Mesendoderm (in vitro differentiated cells): ENCODE measurements at places on chromosomes 6 and 20.
A peak's percentile ranks its signal among the peaks of the same experiment; 100 is the strongest.

DNA sequence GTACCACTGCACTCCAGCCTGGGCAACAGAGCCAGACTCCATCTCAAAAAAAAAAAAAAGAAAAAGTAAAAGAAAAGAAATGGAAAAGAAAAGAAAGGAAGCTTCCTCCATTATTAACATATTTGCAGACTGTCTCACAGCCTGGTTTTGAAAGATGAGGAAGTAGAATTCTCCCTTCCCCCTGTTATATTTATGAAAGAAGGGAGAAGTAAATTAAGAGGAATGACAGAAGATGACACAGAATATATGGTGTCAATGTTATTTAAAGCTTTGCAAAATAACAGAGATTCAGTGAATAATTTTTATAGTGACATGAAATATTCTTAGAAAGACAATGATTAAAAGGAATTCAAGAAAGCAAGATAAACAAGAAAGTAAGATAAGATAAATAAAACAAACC is 83.7 kb upstream of the PRSS16 start:
- DNase-seq, result no peak

- DNase-seq, result no peak
These were observed 49.3 kb downstream of the ELOVL4 start for GRCh38 chr6:79898076-79898475.

DNA sequence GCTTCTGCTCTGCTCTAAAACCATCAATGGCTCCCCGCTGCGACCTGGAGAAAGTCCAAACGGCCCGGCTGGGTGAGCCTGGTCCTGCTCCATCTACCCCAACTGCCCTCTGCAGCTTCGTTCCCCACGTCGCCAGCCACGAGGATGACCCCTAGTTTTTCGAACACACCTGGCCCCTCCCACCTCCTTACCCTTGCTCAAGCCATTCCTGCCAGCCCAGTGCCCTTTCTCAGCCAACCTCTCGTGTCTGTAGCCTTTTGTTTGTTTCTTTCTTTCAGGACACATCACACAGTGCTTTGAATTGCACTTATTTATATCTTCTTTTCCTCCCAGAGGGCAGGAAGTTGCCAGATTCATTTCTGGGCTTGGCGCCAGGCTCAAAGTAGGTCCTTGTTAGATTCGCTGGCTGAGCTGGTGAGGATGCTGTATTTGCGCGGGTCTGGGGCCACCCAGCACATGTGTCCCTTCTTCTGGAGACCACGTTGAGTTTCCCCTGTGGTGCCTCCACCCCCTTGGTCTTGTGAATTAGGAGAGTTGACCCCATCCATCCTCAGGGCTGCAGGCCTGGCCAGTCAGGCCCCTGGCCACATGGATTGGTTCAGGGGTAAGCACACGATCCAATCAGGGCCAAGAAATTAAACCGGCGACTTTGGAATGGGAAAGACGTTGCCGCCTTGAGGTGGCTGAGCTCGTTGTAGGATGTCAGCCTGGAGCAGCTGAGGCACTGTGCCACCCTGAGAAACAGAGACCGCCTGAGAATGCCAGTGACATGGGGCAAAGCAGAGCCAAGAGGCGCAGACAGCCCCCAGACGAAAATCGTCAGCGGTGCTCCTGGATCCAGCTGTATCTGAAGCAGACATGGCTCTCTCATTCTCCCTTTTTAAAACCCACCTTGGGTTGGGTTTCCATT is 156.0 kb downstream of the CEBPB start:
- no peak for DNase-seq

GRCh38 chr6:125598422-125598821 is 151.0 kb upstream of the HEY2 start:
- peak; percentile 20 for DNase-seq

- no peak for DNase-seq
These were observed 289 bp downstream of the FOXP4 start for GRCh38 chr6:41546475-41546865.

GRCh38 chr6:51350308-51350904 is 531.7 kb downstream of the TFAP2B start:
- no peak for DNase-seq

GRCh38 chr20:35306931-35307517 is 14.8 kb upstream of the FAM83C start:
- DNase-seq, result peak; percentile 85

DNA sequence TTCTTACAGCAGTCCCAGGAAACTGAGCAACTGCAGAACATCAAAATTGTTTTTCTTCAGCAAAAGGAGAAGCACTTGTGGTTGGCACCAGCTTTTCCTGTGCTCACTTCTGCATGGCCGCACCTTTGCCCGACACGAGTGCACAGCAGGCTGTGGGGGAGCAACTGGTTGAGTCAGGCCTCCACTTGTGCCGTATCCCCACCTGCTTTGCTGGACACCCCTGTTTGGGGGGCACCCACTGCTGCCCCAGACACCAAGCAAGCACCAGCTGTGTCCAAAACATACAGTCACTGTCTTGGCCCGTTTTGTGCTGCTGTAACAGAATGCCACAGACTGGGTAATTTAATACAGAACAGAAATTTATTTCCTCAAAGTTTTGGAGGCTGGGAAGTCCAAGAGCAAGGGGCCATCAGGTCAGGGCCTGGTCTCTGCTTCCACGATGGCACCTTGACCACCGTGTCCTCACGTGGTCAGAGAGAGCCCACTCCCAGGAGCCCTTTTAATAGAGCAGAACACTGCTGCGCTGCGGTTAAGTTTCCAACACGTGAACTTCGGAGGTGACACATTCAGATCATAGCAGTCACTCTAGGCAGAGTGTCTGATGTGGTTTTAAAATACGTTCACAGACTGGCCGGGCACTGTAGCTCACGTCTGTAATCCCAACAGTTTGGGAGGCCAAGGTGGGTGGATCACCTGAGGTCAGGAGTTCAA is 8.7 kb upstream of the GMEB2 start:
- DNase-seq, result no peak

DNA sequence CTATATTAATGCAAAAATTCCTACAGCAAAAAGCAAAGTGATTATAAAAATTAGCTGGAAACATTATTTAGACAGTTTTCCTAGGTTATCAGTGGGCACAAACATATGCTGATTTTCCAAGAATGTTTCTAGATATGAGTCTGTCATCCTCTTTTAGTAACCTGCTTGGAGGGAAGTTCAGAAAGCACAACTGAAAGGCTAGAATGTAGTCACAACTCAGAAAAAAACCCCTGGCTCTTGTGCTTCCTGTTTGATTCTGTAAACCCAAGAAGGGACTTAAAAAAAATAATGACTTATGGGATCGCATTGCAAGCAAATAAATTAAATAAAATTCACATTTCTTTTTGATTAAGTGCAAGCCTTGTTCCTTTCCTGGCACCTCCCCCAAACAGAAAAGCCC is 708.4 kb upstream of the EPHA7 start:
- DNase-seq, result no peak

DNA sequence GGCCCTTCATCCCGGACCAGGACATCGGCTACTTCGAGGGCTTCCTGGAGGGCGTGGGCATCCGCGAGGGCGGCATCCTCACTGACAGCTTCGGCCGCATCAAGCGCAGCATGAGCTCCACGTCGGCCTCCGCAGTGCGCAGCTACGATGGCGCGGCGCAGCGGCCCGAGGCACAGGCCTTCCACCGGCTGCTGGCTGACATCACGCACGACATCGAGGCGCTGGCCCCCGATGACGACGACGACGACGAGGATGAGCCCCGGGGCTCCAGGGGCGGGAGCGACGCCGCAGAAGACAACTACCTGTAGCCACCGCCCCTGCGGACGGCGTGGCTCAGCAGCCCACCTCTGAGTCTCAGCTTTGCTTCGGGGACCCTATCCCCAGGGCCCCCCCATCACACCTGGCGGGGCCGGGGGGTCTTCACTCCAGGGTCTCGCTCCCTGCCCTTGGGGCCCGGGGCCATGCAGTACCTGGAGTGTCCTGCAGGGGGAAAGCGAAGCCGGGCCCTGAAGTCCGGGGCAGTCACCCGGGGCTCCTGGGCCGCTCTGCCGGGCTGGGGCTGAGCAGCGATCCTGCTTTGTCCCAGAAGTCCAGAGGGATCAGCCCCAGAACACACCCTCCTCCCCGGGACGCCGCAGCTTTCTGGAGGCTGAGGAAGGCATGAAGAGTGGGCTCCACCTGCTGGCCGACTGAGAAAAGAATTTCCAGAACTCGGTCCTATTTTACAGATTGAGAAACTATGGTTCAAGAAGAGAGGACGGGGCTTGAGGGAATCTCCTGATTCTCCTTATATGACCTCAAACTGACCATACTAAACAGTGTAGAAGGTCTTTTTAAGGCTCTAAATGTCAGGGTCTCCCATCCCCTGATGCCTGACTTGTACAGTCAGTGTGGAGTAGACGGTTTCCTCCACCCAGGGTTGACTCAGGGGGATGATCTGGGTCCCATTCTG is 20.8 kb upstream of the HCK start:
- peak; percentile 98 for DNase-seq

- no peak for DNase-seq
These were observed 111.6 kb downstream of the MYLK4 start for GRCh38 chr6:2639167-2639566.

GRCh38 chr6:56025795-56026194 is 150.4 kb upstream of the BMP5 start:
- DNase-seq, result no peak

GRCh38 chr6:18457065-18457737 is 70.1 kb downstream of the RNF144B start:
- no peak for DNase-seq

DNA sequence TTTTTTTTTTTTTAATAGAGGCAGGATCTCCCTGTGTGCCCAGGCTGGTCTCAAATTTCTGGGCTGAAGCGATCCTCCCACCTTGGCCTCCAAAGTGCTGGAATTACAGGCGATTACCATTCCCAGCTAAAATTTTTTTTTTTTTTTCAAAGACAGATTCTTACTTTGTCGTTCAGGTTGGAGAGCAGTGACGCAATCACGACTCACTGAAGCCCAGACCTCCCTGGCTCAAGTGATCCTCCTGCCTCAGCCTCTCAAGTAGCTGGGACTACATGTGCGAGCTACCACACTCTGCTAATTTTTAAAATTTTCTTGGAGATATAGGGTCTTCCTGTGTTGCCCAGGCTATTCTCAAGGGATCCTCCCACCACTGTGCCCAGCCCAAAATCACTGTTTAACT is 58.0 kb upstream of the MYO6 start:
- peak; percentile 8 for DNase-seq

DNA sequence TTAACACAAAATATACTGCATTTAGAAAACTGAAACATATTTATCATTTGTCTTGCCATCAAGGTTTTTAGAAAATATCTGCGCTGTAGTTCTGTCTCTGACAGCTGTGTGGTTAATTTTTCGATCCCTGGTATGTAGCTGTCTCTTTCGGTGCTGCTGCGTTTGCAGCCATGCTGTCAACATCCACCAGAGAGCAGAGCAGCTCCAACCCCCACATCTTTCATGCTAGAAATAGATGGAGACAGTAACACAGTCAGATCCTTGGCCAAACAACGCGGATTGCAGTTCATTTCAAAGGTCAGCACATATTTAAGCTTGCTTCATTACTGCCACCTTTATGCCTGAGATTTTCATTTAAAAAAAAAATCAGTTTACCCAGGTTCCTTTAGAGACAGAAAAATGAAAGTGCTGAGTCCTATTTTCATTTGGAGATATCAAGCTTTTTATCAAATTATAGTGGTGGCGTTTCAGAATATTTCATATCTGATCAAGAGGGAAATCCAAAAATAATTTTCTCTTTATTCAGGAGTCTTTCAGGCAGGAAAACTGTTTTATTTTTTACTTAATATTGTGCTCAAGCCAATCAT is 157.7 kb upstream of the MMS22L start:
- DNase-seq, result peak; percentile 72

DNA sequence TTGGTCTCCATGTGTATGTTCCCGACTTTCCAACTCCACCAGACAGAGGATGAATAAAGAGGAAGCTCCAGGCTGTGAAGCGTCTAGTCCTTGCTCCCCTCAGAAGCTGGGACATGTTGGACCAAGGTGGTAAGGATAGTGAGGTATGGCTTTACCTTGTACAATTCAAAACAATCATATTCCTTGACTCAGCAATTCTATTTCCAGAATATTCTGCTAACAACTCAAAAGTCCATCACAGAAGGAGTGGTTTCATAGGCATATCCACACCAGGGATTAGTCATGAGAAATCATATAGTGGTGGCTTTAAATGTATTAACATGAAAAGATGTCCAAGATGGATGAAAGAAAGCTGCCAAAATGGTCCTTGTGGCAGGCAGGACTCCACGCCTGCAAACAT is 19.8 kb downstream of the FKBP1A start:
- no peak for DNase-seq

DNA sequence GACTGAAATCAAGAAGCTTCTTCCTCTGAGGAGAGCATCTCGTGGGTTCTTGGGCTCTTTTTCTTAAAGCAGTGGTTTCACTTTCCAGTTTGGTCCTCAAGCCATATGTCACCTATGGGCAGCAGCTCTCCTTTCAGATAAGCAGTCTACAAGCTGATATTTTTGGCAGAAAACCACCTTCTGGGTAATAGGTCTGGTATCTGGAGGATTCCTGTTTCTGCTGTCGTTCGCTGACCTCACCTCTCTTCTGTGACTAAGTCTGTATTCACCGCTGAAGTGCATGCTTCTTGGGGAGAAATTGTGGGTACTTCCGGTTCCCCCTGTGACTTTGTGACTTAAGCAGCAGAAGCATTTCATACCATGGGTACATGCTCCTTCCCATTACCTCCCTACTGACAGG is 193.6 kb downstream of the EDN1 start:
- no peak for DNase-seq

GRCh38 chr6:156886409-156886808 is 109.2 kb downstream of the ARID1B start:
- no peak for DNase-seq

- DNase-seq, result no peak
These were observed 514 bp downstream of the STMND1 start for GRCh38 chr6:17102258-17102870.

GRCh38 chr20:24407151-24407550 is 62.3 kb upstream of the SYNDIG1 start:
- DNase-seq, result no peak

GRCh38 chr20:54515793-54516628 is 40.6 kb downstream of the DOK5 start:
- no peak for DNase-seq

DNA sequence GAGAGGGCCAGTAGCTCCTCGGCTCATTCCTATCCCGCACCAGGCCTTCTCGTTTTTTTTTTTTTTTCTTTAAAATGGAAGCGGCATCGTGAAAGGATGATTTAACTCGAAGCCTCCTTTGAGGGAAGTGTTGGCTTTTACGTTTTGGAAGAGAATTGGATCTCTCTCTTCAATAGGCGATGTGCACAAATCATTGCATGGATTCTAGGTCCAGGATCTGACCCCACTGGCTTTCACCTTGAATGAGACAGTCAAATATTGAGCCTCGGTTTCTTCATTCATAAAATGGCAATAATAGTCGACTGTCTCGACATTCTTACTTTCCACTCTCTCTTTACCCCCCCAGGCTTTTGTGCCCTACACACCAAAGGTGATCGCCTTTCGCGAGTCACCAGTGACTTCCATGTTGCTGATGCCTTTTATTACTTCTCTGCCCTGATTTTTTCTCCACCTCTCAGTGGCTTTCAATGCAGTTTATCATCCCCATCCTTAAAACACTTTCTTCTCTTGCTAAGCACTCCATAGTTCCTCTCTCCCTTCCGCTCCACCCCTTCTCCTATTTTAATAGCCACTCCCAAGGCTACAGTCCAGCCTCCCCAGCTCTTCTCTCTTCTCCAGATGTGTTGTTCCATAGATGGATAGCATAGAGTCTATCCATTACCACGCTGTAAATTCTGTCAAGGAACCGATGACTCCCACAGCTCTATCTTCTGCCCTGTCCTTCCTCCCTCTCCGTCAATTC is 473 bp upstream of the DTNBP1 start:
- no peak for DNase-seq
